ENCODE measurements at places on chromosomes 6 and 20. TPM values are rescaled to one million over a fixed set of nuclear protein-coding genes. Genes with fewer than 3 reads are reported as not detected.

GRCh38 chr6:116016846-116017545 is 43.7 kb downstream of the FRK start:
- DNase-seq, result peak; percentile 25

Gene UST
- 11.5 TPM for polyA plus RNA-seq

DNA sequence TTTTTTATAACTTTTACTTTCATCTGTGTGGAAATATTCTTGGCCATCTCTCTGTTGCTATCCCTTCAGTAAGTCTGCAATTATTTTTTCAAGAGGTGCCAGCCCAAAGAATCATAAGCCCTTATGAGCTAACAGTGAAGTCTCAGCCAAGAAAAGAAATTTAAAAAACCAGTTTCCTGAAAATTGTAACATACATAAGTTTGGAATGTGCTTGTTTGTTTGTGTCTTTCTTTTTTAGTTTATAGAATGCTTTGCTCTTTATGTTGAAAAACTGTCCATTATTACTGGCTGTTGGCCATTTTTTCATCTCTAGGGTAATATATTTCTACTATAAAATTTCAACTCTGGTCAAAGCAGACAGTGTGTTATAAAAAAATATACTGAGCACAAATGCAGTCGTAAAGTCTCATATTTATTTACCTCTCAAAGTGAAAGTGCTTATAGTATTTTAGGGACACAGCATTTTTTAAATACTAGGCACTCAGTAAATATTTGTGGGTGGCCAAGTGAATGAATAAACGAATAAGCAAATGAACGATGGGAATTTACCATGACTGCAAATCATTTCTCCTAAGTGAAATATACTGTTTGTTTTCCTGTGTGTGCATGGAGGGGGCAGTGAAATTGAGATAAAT is 659.7 kb downstream of the KIF16B start:
- DNase-seq, result peak; percentile 62

GRCh38 chr6:110179406-110180227 is at the start of gene WASF1:
WASF1 (minus strand) TSS chr6:110179670; CDS start chr6:110127601, 52,069 bp downstream.
- DNase-seq, result peak; percentile 99

- no peak for DNase-seq
These were observed 34.9 kb upstream of the FOXC1 start for GRCh38 chr6:1574890-1575209.

DNA sequence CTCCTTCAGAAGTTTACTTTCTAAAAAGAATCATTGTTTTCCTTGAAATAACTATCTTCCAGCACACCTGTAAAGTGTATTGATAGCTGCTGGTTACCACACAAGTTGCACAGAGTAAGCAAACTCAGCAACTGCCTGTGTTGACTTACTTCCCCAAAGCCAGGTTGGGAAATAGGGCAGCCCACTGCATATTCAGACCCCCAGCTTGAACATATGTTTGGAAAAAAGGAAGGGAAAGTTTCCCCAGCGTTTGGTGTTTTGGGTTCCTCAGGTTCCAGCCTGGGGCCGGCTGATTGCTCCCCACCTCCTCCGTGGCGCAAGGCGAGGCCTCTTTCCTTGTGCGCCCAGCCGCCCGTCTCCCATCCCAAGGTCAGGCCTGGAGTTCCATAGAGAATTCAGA is 70.1 kb upstream of the QKI start:
- DNase-seq, result no peak

- no peak for DNase-seq
These were observed 25.1 kb downstream of the MYBL2 start for GRCh38 chr20:43691928-43692524.

GRCh38 chr6:159075506-159076228 is 30.9 kb upstream of the TAGAP start:
- DNase-seq, result no peak

Gene ARMH2
- not detected for polyA plus RNA-seq

GRCh38 chr6:138036111-138036510 is 71.1 kb downstream of the PERP start:
- DNase-seq, result no peak

Gene KIF25
- 0.76 TPM for polyA plus RNA-seq

Gene SIRPD
- polyA plus RNA-seq, result not detected

Gene BFSP1
- 3.6 TPM for polyA plus RNA-seq

- DNase-seq, result no peak
These were observed 41.6 kb upstream of the SYNCRIP start for GRCh38 chr6:85684133-85684808.

Gene PRKN
- 7.7 TPM for polyA plus RNA-seq

GRCh38 chr20:34773726-34774125 is 51.7 kb downstream of the NCOA6 start:
- no peak for DNase-seq

DNA sequence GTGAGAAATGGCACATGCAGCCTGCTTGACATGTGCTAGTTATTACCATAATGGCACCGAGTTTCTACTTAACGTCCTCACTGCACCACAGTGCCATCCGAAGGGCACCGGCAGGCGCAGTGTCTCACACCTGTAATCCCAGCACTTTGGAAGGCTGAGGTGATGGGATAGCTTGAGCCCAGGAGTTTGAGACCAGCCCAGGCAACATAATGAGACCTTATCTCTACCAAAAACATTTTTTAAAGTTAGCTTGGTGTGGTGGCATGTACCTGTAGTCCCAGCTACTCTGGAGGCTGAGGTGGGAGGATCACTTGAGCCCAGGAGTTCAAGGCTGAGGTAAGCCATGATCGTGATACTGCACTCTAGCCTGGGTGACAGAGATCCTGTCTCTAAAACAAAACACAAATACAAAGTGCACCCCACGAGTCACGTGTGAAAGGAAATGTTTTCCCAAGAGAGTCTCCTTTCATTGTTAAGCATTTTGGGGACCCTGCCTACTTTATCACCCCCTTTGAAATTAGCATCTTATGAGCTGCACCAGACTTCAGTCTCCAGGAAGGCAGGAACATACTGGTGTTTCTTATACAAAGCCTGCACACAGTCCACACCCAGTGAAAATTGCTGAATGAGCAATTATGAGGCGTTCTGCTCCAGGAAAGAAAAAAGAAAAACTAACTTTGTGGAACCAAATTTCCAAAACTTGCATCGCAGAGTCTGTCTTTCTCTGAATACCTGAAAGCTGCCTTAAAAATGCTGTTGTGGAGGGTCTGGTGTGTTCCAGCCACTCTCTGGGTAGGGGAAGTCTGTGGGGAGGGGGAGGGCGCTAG is 47.1 kb upstream of the FOXQ1 start:
- DNase-seq, result no peak

Gene ZBTB46
- polyA plus RNA-seq, result 16.7 TPM

DNA sequence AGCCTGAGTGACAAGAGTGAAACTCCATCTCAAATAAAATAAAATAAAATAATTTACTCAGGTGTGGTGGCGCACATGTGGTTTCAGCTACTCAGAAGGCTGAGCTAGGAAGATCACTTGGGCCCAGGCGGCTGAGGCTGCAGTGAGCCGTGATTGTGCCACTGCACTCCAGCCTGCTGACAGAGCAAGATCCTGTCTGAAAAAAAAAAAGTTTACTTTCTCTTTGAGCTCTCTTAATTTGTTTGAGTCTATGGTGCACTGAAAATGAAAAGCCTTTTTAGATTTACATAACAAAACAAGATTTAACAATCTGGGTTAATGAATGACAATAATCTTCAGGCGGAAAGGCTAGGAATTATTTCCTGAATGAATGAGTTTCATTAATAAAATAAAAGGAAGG is 23.3 kb upstream of the NHSL1 start:
- DNase-seq, result no peak

DNA sequence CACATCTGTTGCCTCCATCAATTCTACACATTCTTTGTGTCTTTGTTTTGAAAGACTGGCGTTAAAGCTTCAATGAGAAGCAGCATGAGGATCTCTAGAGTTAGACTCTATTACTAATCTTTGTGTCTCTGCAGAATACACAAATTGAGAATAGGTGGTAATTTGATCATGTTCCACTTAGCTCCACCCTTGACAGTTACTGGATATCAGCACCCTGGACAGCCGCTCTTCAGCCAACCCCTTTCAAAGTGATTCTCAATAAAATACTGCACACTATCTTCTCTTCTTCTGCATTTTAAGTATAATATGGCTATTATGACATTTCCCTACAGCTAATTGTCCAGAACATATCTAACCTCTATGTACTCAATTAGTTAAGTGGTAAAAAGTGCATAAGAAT is 54.3 kb upstream of the CNR1 start:
- peak; percentile 36 for DNase-seq

GRCh38 chr6:4565301-4566250 is 210.6 kb upstream of the CDYL start:
- DNase-seq, result no peak

- no peak for DNase-seq
These were observed 113.6 kb upstream of the ID4 start for GRCh38 chr6:19723545-19723944.

DNA sequence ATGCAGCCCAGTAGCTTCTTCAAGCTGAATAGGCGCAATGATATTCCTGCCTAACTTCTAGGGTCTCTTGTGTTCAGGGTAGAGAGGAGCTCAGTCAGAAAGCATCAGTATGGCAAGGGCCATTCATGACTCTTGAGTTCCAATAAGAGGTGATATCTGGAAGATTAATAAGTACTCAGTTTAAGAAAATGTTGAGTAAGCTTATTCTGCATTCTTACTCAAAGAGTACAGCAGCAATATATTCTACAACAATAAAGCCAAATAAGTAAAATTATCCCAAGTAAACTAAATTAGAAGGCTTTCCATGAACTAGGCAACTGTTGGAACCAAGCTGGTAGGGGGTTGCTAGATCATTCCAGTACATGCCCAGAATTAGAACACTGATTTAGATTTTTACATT is 303.2 kb downstream of the PACRG start:
- DNase-seq, result no peak

Gene DCBLD1
- polyA plus RNA-seq, result 13.9 TPM

- no peak for DNase-seq
These were observed 57.1 kb upstream of the GJE1 start for GRCh38 chr6:142075516-142076101.

DNA sequence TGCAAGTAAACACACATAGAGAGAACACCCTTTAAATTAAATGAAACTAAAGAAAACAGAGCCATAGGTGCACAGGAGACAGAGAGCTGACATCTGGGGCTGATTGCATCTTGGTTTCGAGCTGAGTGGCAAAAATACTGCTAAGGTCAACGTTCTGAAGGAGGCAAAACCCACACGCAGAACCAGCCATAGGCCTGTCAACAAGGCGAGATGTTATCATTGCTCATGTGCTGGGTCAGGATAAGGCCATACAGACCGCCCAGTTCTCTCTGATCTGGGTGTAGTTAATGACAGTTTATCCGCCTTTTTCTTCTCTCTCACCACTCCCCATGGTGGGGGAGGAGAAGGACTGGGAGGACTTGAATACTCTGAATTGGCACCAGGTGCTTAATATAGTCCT is 4.5 kb upstream of the FAM110A start:
- no peak for DNase-seq

Gene HDGFL1
- polyA plus RNA-seq, result not detected

Data from left kidney (tissue), 8 donors.